ENCODE measurements at places on chromosomes 1 and 21. TPM values are rescaled to one million over a fixed set of nuclear protein-coding genes. Genes with fewer than 3 reads are reported as not detected.

DNA sequence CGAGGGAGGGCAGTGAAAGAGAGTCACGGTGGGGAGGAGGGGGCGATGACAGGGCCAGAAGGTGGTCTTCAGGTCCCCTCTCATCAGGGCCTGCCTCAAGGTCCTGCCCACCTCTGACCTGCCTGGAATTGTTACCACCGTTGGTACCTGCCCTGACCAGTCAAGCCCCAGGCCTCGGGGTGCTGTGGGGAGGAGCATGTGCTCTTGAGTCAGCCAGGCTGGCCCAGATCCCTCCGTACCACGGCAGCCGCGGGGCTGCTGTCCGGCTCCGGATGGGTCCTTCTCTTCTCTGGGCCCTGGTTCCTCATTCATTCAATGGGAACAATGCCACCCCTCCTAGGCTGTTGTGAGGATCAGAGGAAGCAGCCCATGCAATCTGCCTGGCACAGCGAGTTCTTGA lies 22.0 kb downstream of the SERINC2 start:
- no peaks in the 10 kb centered on the region for H3K36me3 ChIP-seq
- no peak overlapping the region for H3K4me3 ChIP-seq
- ATAC-seq, result no peak
- H3K27me3 ChIP-seq, result peaks cover 4% of the 10 kb centered on the region

DNA sequence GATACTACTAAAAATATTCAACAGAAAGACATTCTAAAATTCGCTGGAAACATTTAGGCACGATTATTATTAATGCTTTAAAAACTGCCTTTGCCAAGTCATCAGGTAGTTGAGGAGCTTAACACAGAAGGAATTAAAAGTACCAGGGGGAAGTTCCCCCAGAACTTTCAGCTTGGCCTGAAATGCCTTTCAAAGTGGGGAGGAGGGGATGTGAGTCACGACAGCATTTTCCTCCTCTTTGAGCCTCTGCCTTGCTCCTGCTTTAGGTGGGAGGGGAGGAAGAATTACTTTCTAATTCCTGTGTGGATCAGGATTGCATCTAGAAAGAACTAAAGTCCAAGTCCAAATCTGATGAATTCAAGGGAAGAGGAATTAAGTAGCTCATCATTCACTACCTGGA lies 183.7 kb downstream of the CLIC6 start:
- ATAC-seq, result no peak
- H3K4me1 ChIP-seq, result no peaks in the 10 kb centered on the region

GRCh38 chr1:200437556-200438203 lies 27.8 kb upstream of the ZNF281 start:
- H3K4me3 ChIP-seq, result no peak overlapping the region
- no peaks in the 10 kb centered on the region for H3K36me3 ChIP-seq
- no peaks in the 10 kb centered on the region for H3K4me1 ChIP-seq
- ATAC-seq, result no peak
- H3K27me3 ChIP-seq, result no peaks in the 10 kb centered on the region

- no peak overlapping the region for H3K4me3 ChIP-seq
- H3K27ac ChIP-seq, result peak overlapping the region; percentile 59
- peak; percentile 51 for ATAC-seq
- H3K4me1 ChIP-seq, result peaks cover 10% of the 10 kb centered on the region
Observed at GRCh38 chr1:65247419-65248359, 61.7 kb upstream of the DNAJC6 start.

NUAK2 gene
- 0.96 TPM for total RNA-seq

Data from gastroesophageal sphincter (tissue), 4 donors.